ENCODE measurements at places on chromosomes 13 and 19. TPM values are rescaled to one million over a fixed set of nuclear protein-coding genes. Genes with fewer than 3 reads are reported as not detected.

Gene SIGLEC5
- total RNA-seq, result 0.64 TPM

DNA sequence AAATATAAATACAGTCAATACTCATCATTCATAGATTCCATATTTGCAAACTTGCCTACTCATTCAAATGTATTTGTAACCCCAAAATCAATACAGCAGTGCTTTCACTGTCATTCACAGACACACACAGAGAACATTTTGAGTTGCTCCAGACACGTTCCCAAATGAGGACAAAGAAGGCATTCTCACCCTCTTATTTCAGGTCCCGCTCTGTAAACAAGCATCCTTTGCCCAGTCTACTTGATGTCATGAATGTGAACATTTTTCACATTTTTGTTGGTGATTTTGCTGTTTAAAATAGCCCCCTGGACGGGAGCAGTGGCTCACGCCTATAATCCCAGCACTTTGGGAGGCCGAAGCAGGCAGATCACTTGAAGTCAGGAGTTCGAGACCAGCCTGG, 15.5 kb downstream of the C19orf47 start:
- no peaks in the 10 kb centered on the region for H3K4me1 ChIP-seq
- no peak overlapping the region for H3K4me3 ChIP-seq
- H3K27me3 ChIP-seq, result no peaks in the 10 kb centered on the region
- no peak for DNase-seq

Gene CD33
- total RNA-seq, result 0.89 TPM

Gene LILRB2
- total RNA-seq, result not detected

DNA sequence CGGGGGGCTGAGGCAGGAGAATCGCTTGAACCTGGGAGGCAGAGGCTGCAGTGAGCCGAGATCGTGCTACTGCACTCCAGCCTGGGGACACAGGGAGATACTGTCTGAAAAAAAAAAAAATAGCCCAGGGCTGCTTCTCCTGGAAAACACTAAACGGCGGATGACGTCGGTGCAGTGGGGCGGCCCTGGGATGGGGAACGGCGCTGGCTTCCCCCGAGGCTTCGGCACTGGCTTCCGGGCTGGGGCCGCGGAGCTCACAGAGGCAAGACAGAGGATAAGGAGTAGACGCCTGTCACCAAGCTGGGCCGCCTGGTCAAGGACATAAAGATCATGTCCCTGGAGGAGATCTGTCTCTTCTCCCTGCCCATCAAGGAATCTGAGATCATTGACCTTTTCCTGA, 5.0 kb downstream of the PRSS57 start:
- no peak overlapping the region for H3K27ac ChIP-seq
- H3K36me3 ChIP-seq, result no peaks in the 10 kb centered on the region
- H3K4me3 ChIP-seq, result no peak overlapping the region
- no peak for DNase-seq

DNA sequence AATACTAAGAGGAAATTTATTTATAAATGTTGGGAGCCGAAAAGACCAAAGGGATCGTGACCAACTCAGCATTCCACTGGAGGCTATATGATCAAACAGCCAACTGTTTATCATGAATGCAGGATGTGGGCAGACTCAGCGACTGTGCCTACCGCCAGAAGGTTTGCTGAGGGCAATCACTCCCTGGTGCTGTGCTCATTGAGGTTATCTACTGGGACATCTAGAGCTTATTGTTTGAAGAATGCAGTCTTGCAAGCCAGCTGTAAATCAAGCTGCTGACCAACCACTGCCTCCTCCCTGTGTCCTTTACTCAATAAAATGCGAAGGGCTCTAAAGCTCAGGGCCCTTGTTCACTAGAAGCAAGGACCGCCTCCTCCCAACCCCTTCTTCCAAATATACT, 8.5 kb upstream of the XPO4 start:
- peaks cover 27% of the 10 kb centered on the region for H3K27me3 ChIP-seq
- H3K4me3 ChIP-seq, result no peak overlapping the region

DNA sequence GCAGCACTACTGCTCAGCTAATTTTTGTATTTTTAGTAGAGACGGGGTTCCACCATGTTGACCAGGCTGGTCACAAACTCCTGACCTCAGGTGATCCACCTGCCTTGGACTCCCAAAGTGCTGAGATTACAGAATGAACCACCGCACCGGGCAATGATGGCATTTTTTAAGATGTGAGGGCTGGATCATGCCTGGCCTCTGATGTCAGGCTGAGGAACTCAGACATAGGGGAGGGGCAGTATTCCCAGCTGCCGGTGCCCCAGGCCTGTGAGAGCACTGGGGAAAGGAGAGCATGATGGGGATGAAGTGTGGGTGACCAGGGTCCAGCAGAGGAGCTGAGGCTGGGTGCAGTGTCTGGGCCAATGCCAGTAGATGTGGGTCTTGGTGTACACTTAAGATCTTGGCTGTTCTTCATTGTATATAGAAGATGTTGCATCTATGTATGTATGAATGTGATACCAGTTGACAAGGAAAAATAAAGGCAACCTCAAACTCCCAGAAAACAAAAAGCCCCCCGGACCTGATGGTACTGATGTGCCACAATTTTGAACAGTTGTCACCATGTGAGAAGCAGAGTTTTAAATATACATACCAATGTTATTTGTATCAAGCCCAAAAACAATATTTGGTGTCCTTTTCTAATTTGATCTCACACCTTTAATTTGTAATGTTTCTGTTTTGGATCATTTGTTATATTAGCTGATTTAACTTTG, 3.4 kb upstream of the PLVAP start:
- H3K27me3 ChIP-seq, result peaks cover 8% of the 10 kb centered on the region
- H3K4me3 ChIP-seq, result no peak overlapping the region

- no peak overlapping the region for H3K27ac ChIP-seq
- no peak for DNase-seq
- H3K27me3 ChIP-seq, result no peaks in the 10 kb centered on the region
- no peak overlapping the region for H3K4me3 ChIP-seq
- no peaks in the 10 kb centered on the region for H3K36me3 ChIP-seq
- no peaks in the 10 kb centered on the region for H3K4me1 ChIP-seq
Observed at GRCh38 chr19:33472691-33473652, 48.6 kb downstream of the PEPD start.

Gene ATP4B
- total RNA-seq, result not detected

Gene KCNN4
- 99.4 TPM for total RNA-seq

Gene WDR87
- not detected for total RNA-seq

DNA sequence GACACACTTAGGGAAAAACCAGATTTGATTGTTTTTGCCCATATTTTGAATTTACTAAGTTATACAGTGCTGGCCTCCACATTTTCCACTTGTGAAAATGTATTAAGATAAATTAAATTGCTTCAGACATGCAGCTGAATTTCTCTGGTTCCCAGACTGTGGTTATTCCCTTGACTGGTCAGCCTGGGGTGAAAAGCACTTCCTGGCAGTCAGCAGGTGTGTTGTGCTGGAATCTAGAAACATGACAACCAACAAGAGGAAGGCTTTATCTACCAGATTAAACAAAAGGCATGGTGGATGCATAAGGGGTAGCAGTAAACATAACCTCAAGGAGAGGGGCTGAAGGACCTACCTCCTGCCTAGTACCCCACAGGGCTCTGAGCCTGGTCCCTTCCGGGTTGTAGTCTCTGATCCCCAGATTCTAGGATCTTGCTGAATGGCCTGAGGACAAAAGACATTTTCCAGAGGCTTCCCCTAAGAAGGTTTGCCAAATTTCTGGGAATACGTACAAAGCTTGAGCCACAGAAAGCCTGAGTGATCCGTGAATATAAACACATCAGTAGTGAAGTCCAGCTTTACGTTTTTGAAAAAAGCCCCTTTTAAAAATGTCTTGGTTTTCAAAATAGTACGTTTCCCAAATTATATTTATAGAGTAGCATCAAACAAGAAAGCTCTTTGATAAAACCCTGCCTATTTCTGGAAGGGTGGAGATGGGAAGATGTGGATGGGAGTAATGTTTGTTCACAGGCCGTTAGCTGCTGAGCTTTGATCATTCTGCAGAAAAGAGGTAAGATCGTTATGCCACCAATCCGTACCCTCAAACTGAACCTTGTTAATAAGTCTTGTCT, 133.4 kb downstream of the LACC1 start:
- H3K4me1 ChIP-seq, result peaks cover 4% of the 10 kb centered on the region
- no peak for DNase-seq
- peaks cover 13% of the 10 kb centered on the region for H3K27me3 ChIP-seq
- H3K36me3 ChIP-seq, result no peaks in the 10 kb centered on the region

DNA sequence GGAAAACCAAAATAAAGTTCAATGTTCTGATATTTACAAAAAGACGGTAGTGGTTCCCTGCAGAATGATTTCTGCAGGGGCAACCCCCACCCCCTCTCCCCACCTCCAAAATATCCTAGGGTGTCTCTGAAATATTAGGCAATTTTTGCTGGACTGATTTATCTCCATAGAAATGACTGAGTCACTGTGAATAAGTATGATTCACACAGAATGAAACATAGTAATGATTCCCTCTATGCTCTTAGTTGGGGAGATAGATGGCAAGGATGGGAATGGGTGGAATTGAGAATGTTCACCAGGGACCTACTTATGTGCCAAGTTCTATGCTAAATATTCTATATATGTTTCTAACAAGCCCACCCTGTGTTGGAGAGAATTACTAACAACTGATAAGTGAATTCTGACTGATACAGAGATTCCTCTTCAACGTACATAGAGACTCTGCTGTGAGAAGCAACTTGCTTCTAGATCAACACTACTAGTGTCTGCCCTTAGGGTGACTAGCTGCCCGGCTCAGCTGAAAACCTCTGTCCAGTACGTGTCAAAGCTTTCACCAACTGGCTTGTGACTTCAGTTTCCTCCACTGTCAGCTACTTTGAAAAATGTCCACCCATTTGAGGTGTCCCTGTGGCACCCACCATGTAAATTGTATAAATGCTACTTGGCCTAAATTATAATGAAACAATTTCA, 38.4 kb upstream of the RAP2A start:
- no peaks in the 10 kb centered on the region for H3K4me1 ChIP-seq
- H3K36me3 ChIP-seq, result no peaks in the 10 kb centered on the region
- H3K27ac ChIP-seq, result no peak overlapping the region
- no peak overlapping the region for H3K4me3 ChIP-seq

Gene SPATA13
- total RNA-seq, result 107 TPM

Gene MADCAM1
- total RNA-seq, result not detected

DNA sequence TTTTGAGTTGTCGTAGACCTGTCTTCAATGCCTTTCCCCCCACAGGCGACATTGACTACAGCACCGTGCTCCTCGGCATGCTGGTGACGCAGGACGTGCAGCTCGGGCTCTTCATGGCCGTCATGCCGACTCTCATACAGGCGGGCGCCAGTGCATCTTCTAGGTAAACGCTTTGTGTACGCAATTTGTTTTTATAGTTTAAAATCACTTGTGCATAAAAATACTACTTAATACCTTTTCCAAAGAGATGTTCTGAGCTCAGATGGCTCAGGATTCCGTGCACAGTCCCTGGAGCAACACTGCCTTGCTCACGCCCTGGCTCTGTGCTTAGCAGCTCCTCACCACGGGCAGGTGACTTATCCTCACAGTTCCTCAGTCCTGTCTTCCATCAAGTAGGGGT, 30.1 kb upstream of the DCUN1D2 start:
- DNase-seq, result no peak
- H3K4me1 ChIP-seq, result peaks cover 15% of the 10 kb centered on the region
- peaks cover 4% of the 10 kb centered on the region for H3K36me3 ChIP-seq
- no peaks in the 10 kb centered on the region for H3K27me3 ChIP-seq

DNA sequence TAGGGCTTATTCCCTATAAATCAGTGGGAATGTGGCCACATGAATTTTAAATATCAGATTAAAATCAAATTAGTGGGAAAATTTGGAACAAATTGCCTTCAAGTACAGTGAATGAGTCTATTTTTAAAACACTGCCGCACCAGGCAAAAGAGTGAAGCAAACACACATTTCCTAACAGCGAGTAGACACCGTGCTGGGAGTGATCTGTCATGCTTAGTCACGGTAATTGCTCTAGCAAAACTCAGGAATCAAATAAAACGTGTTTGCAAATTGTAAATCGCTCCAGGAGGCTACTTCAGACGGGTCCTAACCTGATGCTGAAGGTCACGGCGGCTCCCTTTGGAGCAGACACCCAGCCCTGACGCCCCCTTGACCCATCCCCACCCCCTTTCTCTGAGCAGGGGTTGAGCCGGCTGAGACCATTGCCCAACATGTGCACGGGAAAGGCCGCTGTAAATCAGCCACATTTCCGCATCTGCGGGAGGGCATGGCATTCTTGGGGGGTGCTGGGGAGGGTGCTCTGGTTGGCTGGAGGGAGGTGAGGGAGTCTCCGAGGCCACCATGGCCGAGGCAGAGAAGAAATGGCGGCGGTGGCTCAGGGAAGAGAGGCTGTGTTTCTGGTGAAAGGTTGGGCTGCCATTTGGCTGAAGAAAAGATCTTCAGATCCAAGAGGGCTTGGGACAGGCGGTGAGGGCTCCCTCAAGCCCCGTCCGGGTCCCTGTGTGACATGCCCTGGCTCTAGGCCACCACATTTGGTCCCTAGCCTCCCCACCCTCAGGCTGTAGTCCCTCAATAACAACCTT, 8.9 kb downstream of the CEBPA start:
- peaks cover 2% of the 10 kb centered on the region for H3K27me3 ChIP-seq
- H3K4me1 ChIP-seq, result no peaks in the 10 kb centered on the region
- peaks cover 8% of the 10 kb centered on the region for H3K36me3 ChIP-seq
- H3K4me3 ChIP-seq, result no peak overlapping the region

DNA sequence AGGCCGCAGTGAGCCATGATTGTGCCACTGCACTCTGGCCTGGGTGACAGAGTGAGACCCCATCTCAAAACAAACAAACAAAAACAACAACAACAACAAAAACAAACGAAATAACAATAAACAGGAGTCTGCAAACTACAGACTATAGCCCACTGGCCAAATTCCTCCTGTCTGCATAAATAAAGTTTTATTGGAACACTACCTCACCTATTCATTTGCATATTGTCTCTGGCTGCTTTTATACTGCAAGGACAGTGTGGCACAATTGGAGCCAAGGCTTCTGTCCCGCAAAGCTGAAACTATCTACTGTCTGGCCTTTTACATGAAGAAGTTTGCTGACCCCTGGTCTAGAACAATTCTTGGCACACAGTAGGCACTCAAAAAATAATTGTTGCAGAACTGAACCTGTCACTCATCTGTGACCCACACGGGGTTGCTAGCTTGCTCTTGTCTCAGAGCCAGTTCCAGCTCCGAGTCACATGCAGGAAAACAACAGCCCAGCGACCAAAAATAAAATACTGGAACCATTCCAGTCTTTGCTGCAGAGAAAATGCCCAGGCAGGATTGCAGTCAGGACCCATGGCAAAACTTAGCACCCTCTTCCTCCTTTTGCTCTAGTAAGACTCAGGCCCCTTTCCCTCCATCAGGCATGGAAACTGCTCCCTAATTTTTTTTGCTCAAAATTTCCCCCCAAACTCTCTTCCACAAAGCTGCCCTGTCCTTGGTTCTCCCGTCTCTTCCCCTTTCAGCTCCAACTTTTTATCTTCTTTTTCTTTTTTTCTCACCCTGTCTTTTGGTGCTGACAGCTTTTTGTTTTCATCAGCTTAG, 4.8 kb upstream of the MYH14 start:
- no peaks in the 10 kb centered on the region for H3K36me3 ChIP-seq
- peaks cover 38% of the 10 kb centered on the region for H3K27me3 ChIP-seq
- no peak overlapping the region for H3K4me3 ChIP-seq
- no peak for DNase-seq

- H3K27ac ChIP-seq, result no peak overlapping the region
- DNase-seq, result no peak
- H3K27me3 ChIP-seq, result no peaks in the 10 kb centered on the region
- no peaks in the 10 kb centered on the region for H3K36me3 ChIP-seq
Observed at GRCh38 chr19:40438284-40438683, 5.9 kb downstream of the SERTAD3 start.
